ENCODE measurements at places on chromosomes 6 and 20.

GRCh38 chr20:60700728-60701127 lies 551.3 kb upstream of the CDH4 start:
- DNase-seq: no peak

DNA sequence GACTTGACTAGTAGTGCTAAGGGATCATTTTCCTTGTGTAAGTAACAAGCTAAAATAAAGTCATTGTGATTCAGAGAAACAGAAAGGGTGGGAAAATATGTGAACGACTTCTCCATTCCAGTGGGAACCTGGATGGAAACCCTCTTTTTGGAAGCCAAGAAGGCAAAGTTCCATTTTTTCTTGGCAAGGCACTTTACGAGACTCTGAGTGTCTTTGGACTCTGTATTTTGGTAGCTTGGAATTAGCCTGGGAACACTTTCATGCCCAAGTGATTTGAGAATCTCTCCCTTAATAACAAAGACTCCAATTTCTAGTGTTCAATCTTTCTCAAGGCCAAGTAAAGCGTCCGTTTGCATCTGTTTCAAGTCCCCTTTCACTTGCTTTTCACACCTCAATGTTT lies 100.5 kb upstream of the SASH1 start:
- peak; percentile 27 for DNase-seq

GRCh38 chr6:160767647-160768019 lies 65.6 kb downstream of the PLG start:
- DNase-seq: no peak

DNA sequence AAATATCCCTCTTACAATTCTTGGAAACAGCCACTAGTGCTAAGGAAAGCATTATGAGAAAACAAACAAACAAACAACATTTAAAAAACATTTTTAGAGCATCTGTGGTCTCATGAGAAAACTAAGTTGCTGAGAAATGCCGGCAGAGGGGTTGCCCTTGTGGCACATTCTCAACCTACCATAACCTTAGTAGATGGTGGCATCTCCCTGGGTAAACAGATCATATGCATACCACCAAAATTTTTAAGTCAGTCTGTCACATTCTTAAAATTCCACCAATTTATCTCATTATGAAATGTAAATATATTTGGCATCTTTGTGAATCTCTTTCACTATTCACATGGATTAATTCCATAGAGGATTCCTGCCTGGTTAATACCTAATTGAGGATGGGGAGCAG lies 575.7 kb upstream of the MARCKS start:
- peak; percentile 74 for DNase-seq

- DNase-seq: peak; percentile 25
These were observed 19.4 kb downstream of the COL11A2 start for GRCh38 chr6:33172688-33173534.

DNA sequence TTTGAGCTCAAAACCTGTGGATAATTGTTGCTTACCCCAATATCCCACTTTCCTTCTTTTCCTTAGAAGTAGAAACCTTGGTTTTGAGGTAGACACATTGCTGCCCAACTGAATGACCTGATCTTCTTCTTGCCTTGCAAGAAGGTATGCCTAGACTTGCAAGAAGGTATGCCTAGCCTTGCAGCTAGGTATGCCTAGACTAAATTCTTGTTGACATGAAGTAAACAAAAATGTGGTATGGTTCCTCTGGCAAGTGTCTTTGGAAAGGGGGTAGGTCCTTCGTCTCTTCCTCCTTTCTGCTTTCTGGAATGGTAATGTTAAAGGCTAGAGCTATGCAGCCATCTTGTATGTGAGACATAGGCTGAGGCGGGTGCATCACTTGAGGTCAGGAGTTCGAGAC lies 129.2 kb downstream of the GMPR start:
- DNase-seq: no peak

GRCh38 chr6:160122744-160123143 lies 1.1 kb downstream of the SLC22A1 start:
- no peak for DNase-seq

GRCh38 chr6:102204351-102204750 lies 810.8 kb downstream of the GRIK2 start:
- no peak for DNase-seq
